ENCODE measurements at places on chromosomes 7 and 10. TPM values are rescaled to one million over a fixed set of nuclear protein-coding genes. Genes with fewer than 3 reads are reported as not detected.
A peak's percentile ranks its signal among the peaks of the same experiment; 100 is the strongest.

FAM25C gene
- not detected for total RNA-seq

MMP21 gene
- total RNA-seq, result not detected

- no peaks in the 10 kb centered on the region for H3K4me1 ChIP-seq
- H3K27me3 ChIP-seq, result no peaks in the 10 kb centered on the region
- DNase-seq, result no peak
- H3K36me3 ChIP-seq, result no peaks in the 10 kb centered on the region
- no peak overlapping the region for H3K4me3 ChIP-seq
Observed at GRCh38 chr7:84916161-84916560, 270.7 kb downstream of the SEMA3D start.

GRCh38 chr7:132518102-132518838 lies 58.0 kb downstream of the PLXNA4 start:
- H3K36me3 ChIP-seq, result peaks cover 4% of the 10 kb centered on the region
- no peaks in the 10 kb centered on the region for H3K4me1 ChIP-seq
- no peak overlapping the region for H3K27ac ChIP-seq
- H3K27me3 ChIP-seq, result peaks cover 23% of the 10 kb centered on the region

GRCh38 chr7:47584536-47584895 lies 2.6 kb upstream of the TNS3 start:
- no peak overlapping the region for H3K27ac ChIP-seq
- no peak for DNase-seq
- no peak overlapping the region for H3K4me3 ChIP-seq
- peaks cover 5% of the 10 kb centered on the region for H3K36me3 ChIP-seq
- H3K4me1 ChIP-seq, result peaks cover 37% of the 10 kb centered on the region
- no peaks in the 10 kb centered on the region for H3K27me3 ChIP-seq

- DNase-seq, result peak; percentile 55
- H3K36me3 ChIP-seq, result no peaks in the 10 kb centered on the region
- no peak overlapping the region for H3K27ac ChIP-seq
- no peaks in the 10 kb centered on the region for H3K27me3 ChIP-seq
Observed at GRCh38 chr10:88500656-88501055, 82.5 kb downstream of the RNLS start.

DNA sequence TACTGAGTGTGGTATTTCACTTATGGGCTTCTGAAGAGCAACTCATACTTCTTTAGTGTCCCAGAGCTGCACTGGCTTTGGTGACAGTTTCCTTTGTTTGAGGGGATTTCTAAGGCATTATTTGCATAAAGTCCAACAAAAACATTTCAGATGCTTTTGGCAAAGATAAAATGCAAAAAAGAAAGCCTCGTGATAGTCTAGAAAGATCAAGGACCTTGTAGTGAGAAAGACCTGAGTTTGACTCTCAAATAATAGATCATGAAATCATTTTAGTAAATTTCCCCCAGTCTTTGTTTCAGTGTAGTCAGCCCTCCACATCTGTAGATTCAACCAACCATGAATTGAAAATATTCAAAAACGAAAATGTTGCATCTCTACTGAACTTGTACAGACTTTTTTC lies 107.4 kb downstream of the EEPD1 start:
- H3K27me3 ChIP-seq, result no peaks in the 10 kb centered on the region
- no peaks in the 10 kb centered on the region for H3K36me3 ChIP-seq
- H3K4me3 ChIP-seq, result no peak overlapping the region
- DNase-seq, result no peak

GRCh38 chr7:8290645-8291308 lies 28.8 kb upstream of the ICA1 start:
- H3K27ac ChIP-seq, result no peak overlapping the region
- no peak overlapping the region for H3K4me3 ChIP-seq
- H3K27me3 ChIP-seq, result no peaks in the 10 kb centered on the region
- H3K4me1 ChIP-seq, result peaks cover 7% of the 10 kb centered on the region
- DNase-seq, result peak; percentile 8

- no peaks in the 10 kb centered on the region for H3K36me3 ChIP-seq
- H3K27ac ChIP-seq, result no peak overlapping the region
- H3K27me3 ChIP-seq, result no peaks in the 10 kb centered on the region
- DNase-seq, result no peak
- H3K4me3 ChIP-seq, result no peak overlapping the region
- H3K4me1 ChIP-seq, result peaks cover 9% of the 10 kb centered on the region
Observed at GRCh38 chr7:46247664-46248063, 326.6 kb upstream of the IGFBP3 start.

- peaks cover 11% of the 10 kb centered on the region for H3K4me1 ChIP-seq
- H3K36me3 ChIP-seq, result no peaks in the 10 kb centered on the region
Observed at GRCh38 chr10:45580371-45581215, 92.0 kb downstream of the ZFAND4 start.

- no peak for DNase-seq
- H3K36me3 ChIP-seq, result no peaks in the 10 kb centered on the region
- H3K4me1 ChIP-seq, result peaks cover 12% of the 10 kb centered on the region
Observed at GRCh38 chr10:35927341-35927740, 285.2 kb upstream of the FZD8 start.

DNA sequence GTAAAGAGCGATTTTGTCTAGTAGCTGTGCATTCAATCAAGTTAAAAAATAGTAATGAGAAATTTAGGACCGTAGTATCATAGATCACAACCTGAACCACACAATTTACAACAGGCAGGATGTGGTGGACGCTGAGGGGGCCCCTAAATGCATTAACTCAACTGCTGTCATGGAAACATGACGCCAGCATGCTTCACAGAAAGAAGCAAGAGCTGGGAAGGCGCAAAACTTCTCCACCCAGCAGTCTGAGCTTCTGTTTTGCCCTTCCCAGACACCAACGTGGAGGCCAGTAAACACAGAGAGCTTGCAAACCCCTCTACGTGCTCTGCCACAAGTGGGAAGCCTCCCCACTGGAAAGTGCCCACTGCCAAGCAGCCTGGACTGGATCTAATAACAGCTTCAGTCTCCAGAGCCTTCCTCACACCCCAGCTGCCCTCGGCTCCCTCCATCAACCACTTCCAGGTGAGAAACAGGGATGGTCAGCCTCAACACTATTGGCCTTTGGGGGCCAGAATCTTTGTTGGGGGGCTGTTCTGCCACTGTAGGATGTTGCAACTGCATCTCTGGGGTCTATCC lies 151.8 kb downstream of the SFMBT2 start:
- no peak overlapping the region for H3K4me3 ChIP-seq
- H3K27ac ChIP-seq, result no peak overlapping the region
- H3K36me3 ChIP-seq, result peaks cover 13% of the 10 kb centered on the region
- peaks cover 32% of the 10 kb centered on the region for H3K4me1 ChIP-seq

DNA sequence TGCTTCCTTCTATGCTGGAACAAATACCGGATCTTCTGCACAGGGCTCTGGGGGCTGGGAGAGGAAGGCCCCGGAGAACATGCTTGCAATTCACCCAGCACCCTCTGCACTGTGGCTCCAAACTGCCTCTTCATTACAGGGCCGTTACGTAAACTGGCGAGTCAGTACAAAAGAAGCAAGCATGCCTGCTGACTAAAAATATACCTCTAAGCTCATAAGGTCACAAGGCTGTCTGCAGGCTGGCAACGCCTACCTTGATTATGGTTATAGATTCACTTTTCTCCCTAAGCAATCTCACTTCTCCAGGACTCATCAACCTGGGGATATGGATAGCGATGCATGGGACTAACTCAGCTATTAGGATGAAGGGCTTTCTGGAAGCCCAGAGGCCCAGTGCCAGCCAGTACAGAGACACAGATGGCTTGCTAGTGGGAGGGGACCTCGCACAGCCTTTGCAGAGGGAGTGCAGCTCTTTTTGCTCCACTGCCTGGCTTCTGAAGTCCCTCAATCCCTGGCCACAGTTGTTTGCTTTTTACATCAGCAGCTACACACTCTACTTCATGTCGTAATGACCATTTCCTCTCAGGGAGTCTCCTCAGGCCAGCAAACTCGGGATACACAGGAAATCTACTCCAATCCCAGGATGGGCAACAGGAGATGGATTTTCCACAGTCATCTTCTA lies 96.1 kb downstream of the SH3PXD2A start:
- peak overlapping the region; percentile 92 for H3K27ac ChIP-seq
- peaks cover 17% of the 10 kb centered on the region for H3K36me3 ChIP-seq
- no peaks in the 10 kb centered on the region for H3K27me3 ChIP-seq
- H3K4me3 ChIP-seq, result no peak overlapping the region
- peak; percentile 63 for DNase-seq

DNA sequence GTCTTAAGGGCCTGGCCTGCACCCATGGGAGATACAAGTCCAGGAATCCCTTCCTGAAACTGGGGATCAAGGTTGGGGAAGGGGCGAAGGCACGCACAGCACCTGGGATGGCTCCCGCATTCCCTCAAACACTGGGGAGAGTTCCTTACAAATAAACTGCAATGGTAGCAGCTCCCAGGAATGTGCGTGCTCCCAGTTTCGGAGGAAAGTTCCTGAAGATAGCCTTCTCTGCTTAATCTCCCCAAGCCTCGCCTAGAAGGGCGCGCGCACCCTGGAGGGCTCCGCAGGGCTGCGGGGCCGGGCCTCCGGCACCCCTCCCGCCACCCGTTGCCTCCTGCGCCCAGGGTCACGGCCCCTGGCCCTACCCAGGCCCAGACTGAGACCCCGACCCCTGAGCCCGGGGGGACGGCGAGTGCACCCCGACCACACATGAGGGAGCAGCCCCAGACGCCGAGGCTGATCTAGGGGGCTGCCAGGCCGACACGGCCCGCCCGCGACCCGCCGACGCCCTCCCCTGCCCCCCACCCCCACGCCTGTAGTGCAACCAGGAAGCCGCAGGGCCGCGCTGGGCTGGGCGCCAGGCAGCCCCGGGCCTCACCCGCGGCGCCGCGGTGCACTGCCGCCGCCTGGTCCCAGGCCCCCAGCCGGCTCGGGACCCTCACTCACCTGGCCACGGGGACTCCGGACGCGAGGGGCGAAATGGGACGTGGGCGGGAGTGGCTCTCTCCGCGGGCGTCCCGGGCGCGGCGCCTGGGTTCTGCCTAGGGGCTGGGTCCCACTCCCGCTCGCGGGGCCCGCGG lies 460 bp downstream of the ANXA11 start:
- no peaks in the 10 kb centered on the region for H3K36me3 ChIP-seq
- no peak for DNase-seq
- H3K4me3 ChIP-seq, result peak overlapping the region; percentile 77

GRCh38 chr7:80070391-80070790 lies 64.2 kb upstream of the GNAI1 start:
- no peak overlapping the region for H3K4me3 ChIP-seq
- H3K27me3 ChIP-seq, result no peaks in the 10 kb centered on the region
- H3K27ac ChIP-seq, result no peak overlapping the region
- no peaks in the 10 kb centered on the region for H3K36me3 ChIP-seq

DNA sequence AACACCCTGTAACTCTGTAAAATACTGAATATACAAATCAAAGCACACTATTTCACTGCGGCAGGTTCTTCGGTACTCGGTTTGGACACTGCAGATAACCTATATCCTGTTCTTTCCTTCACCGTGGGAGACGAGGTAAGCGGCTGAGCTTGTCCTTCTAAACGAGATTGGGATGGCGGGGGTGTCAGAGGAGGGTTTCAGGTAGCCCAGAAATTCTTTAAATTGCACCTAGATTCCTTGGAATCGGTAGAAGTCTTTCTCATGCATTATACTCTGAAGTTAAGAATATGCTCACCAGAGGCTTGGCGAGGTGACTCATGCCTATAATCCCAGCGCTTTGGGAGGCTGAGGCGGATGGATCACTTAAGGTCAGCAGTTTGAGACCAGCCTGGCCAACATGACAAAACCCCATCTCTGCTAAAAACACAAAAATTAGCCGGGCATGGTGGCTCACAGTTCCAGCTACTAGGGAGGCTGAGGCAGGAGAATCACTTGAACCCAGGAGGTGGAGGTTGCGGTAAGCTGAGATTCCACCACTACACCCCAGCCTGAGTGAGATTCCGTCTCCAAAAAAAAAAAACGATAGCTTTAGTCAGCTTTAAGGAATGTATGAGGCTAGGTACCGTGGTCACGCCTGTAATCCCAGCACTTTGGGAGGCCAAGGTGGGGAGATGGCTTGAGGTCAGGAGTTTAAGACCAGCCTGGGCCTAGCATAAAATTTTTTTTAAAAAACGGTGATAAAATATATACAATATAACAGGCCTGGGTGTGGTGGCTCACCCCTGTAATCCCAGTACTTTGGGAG lies 10.1 kb upstream of the LAT2 start:
- DNase-seq, result peak; percentile 46
- no peaks in the 10 kb centered on the region for H3K4me1 ChIP-seq
- H3K36me3 ChIP-seq, result peaks cover 45% of the 10 kb centered on the region
- no peaks in the 10 kb centered on the region for H3K27me3 ChIP-seq
- H3K27ac ChIP-seq, result no peak overlapping the region

DNA sequence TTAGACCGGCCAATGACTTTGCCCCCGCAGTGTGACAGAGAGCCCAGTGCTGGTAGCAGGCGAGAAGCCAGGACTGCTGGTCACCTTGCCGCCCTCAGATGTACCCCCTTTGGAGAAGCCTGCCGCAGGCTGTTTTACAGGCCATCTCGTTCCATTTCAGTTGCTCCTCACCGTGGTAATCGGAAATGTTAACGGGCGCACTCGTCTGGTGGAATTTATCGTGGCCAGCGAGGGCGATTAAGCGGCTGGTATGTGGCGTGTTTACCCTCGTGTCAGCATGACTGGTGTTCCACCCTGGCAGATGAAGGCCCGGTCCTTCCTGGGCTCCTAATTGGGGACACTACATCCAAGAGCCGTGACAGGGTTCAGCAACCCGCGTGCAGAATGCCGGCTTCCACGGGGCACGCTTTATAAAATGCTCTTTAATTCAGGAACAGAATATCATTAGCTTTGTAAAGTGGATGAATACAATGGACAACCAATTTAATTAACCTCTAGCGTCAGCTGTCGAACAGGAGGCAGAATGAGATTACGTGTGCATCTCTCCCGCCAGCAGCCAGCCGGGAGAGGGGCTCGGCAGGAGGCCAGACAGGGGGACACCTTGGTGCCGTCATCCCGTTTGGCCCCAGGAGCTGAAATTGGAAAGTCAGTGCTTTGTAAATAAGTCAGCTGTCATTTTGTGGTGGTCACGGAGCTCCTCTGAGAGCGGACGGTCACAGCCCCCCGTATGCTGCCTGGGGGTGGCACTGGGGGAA lies 108.3 kb downstream of the NKX6-2 start:
- H3K36me3 ChIP-seq, result peaks cover 6% of the 10 kb centered on the region
- no peak overlapping the region for H3K4me3 ChIP-seq
- H3K27me3 ChIP-seq, result no peaks in the 10 kb centered on the region
- H3K4me1 ChIP-seq, result no peaks in the 10 kb centered on the region

- peak; percentile 59 for DNase-seq
- H3K4me1 ChIP-seq, result peaks cover 28% of the 10 kb centered on the region
- peak overlapping the region; percentile 90 for H3K4me3 ChIP-seq
- H3K27me3 ChIP-seq, result no peaks in the 10 kb centered on the region
Observed at GRCh38 chr7:92133737-92134270, 473 bp downstream of the CYP51A1 start.

DNA sequence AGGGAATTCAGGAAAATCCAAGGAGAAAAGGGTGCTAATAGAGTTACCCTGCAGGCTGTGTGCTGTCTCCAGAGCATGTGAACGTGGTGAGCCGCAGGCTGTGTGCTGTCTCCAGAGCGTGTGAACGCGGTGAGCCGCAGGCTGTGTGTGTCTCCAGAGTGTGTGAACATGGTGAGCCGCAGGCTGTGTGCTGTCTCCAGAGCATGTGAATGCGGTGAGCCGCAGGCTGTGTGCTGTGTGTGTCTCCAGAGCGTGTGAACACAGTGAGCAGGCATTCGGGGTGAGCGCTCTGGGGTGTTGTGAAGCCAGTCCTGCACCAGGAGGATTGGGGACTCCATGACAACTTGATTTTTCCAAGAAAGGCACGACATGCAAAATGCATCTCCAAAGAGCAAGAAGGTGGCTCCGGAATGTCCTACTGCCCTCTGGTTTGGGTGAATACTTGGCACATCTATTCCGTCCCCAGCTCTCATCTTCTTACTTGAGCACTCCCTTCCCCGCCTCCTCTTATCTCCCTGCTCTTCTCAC lies 407.9 kb upstream of the SHH start:
- no peaks in the 10 kb centered on the region for H3K4me1 ChIP-seq
- H3K36me3 ChIP-seq, result no peaks in the 10 kb centered on the region
- no peak overlapping the region for H3K27ac ChIP-seq
- DNase-seq, result no peak

Data from MCF 10A (cell line).